ENCODE measurements at places on chromosomes 2 and 18. TPM values are rescaled to one million over a fixed set of nuclear protein-coding genes. Genes with fewer than 3 reads are reported as not detected.

The FER1L5 gene
- not detected for total RNA-seq

The CXCR4 gene
- 0.22 TPM for total RNA-seq

The SCN3A gene
- total RNA-seq = not detected

The TMEM163 gene
- 0.11 TPM for total RNA-seq

All from K562 (cell line).